Sigmoid colon (tissue), 7 donors: ENCODE measurements at places on chromosomes 16 and 17. TPM values are rescaled to one million over a fixed set of nuclear protein-coding genes. Genes with fewer than 3 reads are reported as not detected.

Gene GPR142
- total RNA-seq, result not detected

DNA sequence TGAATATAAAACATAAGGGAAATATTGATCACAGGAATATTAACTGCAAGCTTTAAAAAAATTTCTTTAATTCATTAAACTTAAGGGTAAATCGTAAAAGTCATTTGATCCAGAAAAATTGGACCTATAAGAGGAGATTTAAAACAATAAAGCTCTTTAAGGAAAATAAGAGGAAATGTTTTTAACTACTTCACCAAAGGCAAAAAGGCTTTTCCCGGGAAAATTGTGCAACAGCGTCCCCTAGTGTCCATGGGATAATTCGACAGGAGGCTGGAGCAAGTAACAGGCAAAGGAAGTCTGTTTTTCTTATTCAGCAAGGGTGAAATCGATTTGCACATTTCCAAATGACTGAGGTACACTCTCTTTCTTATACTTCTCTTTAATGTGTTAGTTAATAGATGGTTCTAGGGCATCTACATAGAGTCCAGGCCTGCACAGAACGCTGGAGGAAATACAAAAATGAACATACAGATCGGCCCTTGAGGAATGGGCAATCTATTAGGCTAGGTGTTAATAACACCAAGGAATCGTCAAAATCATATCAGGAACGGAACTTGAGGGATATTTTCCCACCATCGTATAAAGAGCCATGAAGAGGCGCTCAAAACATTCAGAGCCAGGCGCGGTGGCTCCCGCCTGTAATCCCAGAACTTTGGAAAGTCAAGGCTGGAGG lies 61.4 kb downstream of the ZNF18 start:
- no peaks in the 10 kb centered on the region for H3K27me3 ChIP-seq
- no peak for DNase-seq
- H3K4me1 ChIP-seq, result no peaks in the 10 kb centered on the region
- H3K36me3 ChIP-seq, result no peaks in the 10 kb centered on the region

Gene TGFB1I1
- 182 TPM for total RNA-seq

Gene PLCG2
- total RNA-seq, result 3.6 TPM

Gene IRX3
- total RNA-seq, result 0.27 TPM

- H3K4me1 ChIP-seq, result peaks cover 53% of the 10 kb centered on the region
- no peak for DNase-seq
- H3K27ac ChIP-seq, result no peak overlapping the region
- H3K4me3 ChIP-seq, result no peak overlapping the region
- H3K27me3 ChIP-seq, result peaks cover 13% of the 10 kb centered on the region
Measured at GRCh38 chr16:634051-634670, 1.9 kb downstream of the METTL26 start.

DNA sequence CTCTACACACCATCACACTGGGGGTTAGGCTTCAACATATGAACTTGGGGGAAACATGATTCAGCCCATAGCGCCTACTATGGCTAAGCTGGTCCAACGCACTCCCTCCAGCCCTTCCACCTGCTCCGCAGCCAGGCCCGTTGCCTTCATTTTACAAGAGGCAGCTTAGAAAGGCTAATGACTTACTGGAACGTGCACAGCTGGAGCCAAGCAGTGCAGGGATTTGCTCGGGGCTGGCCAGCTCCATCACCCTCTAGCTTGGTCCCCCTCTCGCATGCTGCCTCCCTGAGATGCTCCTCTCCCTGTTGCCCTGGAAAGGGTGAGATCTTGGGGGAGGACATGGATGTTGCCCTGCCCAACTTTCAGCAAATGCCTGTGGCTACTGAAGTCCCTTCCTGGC lies 2.8 kb upstream of the CACNG1 start:
- H3K4me3 ChIP-seq, result no peak overlapping the region
- H3K27me3 ChIP-seq, result no peaks in the 10 kb centered on the region
- no peaks in the 10 kb centered on the region for H3K4me1 ChIP-seq
- DNase-seq, result no peak
- no peaks in the 10 kb centered on the region for H3K36me3 ChIP-seq

Gene C16orf89
- 14.7 TPM for total RNA-seq

GRCh38 chr17:2734939-2735338 lies 14.5 kb downstream of the CCDC92B start:
- no peaks in the 10 kb centered on the region for H3K36me3 ChIP-seq
- DNase-seq, result no peak
- H3K27me3 ChIP-seq, result peaks cover 24% of the 10 kb centered on the region
- H3K4me1 ChIP-seq, result no peaks in the 10 kb centered on the region
- H3K27ac ChIP-seq, result no peak overlapping the region

DNA sequence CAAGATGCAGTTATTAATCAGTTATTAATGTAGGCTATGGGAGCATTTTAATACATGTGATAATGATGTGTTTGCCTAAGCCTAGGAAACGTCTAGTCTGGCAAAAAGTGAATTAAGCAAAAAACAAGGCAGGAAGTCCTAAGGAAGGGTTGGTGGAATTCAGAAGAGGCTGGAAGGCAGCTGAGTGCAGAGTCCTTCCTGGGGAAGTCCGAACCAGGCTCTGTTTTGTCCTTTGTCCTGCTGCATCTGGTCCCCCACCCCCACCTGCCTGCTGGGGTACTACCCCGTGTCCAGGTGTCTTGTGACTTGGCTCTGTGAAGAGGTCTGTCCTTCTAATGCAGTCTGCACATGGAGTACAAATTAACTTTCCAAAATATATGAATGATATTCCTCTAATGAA lies 1.5 kb upstream of the MYH10 start:
- peaks cover 26% of the 10 kb centered on the region for H3K4me1 ChIP-seq
- H3K36me3 ChIP-seq, result no peaks in the 10 kb centered on the region
- H3K4me3 ChIP-seq, result no peak overlapping the region
- DNase-seq, result no peak

DNA sequence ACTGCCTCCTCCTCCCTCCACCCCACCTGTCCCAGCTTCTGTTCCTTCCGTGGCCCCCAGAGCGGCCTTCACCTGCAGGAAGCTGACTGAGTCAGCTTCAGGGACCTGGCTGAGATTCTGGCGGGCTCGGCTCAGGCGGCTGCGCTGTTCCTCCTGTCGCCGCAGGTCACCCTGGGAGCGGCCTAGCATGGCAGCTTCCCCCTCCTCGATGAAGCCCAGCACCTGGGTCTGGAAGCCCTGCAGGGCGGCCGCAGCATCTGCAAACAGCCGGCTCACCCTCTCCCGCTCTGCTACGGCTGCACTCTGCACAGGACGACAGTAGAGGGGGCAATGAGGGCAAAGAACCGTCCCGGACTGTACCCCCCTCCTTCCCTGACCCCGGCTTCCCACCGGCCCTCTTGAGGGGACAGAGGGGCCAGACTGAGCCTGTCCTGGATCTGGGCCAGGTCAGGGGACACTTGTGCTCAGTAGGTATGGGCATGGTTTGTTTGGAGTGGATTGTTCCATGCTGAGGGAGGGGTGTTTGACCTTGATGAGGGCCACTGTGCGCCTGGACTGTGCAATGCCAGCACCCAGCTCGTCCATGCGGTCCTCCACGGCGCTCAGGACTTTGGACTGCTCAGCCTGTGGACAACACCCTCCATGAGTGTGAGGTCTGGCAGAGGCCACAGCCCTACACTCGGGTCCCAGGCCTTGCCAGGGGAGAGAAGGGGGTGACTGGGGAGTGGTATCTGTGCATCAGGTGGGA lies 2.0 kb downstream of the TRIM47 start:
- H3K27me3 ChIP-seq, result no peaks in the 10 kb centered on the region
- DNase-seq, result peak; percentile 77
- peak overlapping the region; percentile 97 for H3K27ac ChIP-seq
- H3K4me1 ChIP-seq, result peaks cover 57% of the 10 kb centered on the region
- H3K36me3 ChIP-seq, result peaks cover 14% of the 10 kb centered on the region

Gene PRDM7
- not detected for total RNA-seq

- H3K4me3 ChIP-seq, result peak overlapping the region; percentile 29
- no peaks in the 10 kb centered on the region for H3K4me1 ChIP-seq
- no peaks in the 10 kb centered on the region for H3K36me3 ChIP-seq
- no peaks in the 10 kb centered on the region for H3K27me3 ChIP-seq
Measured at GRCh38 chr16:57300387-57301125, 16.1 kb upstream of the PLLP start.

DNA sequence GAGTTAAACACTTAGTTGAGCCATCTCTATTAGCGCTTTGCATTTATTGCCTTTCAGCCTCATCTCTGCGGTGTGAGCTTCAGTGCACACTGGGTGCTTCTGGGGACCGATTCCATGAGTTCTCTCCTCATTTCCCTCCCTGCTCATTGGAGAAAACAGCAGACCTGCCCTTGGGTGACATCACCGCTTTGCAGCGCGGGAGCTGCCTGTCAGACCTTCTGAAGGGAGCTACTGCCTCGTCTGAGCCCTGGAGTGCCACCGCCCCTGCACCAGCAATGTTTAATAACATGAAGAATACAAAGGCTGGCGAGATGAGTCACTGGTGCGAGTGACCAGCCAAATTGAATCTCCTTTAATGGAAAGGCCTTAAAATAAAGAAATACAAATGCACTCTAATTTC lies 30.2 kb upstream of the CPPED1 start:
- H3K4me1 ChIP-seq, result peaks cover 6% of the 10 kb centered on the region
- no peak overlapping the region for H3K4me3 ChIP-seq
- no peak overlapping the region for H3K27ac ChIP-seq
- no peaks in the 10 kb centered on the region for H3K36me3 ChIP-seq
- DNase-seq, result no peak
- no peaks in the 10 kb centered on the region for H3K27me3 ChIP-seq

DNA sequence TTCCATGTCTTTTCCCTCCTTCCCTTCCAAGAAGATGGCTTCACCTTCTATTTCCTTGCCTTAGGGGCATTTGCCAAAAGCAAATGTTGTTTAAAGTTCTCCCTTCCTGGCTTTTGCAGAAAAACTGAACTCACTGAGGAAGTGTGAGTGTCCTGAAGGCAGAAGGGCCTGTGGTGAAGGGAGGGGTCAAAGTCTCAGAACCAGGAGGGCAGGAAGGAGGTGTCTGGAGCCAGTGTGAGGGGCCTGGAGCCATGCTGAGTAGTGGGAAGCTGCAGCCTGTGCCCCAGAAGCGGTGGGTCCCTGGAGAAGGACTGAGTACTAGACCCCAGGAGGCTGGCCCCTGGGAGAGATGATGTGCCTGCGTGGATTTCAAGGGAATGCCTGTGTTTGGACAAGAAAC lies 23.8 kb upstream of the SUPT4H1 start:
- H3K27me3 ChIP-seq, result no peaks in the 10 kb centered on the region
- H3K4me3 ChIP-seq, result no peak overlapping the region
- no peak overlapping the region for H3K27ac ChIP-seq
- H3K36me3 ChIP-seq, result no peaks in the 10 kb centered on the region
- DNase-seq, result no peak

Gene OTOP2
- 0.36 TPM for total RNA-seq

Gene FOXC2
- total RNA-seq, result 0.49 TPM

DNA sequence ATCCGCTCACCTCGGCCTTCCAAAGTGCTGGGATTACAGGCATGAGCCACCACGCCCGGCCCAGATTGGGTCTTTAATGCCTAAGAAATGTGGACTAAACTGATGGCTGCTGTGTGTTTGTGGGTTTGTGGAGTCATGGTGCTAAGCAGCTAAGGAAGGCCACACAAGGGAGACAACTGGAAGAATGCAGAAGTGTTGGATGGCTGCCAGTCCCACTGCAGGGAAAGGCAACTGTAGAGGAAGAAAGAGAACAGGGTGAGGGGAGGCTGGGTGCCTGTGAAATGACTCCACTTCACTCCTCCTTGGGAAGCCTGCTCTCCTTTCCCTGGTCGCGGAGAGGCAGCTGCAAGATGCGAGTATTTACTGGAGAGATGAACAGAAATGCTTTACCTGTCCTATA lies 23.5 kb upstream of the SIAH1 start:
- H3K36me3 ChIP-seq, result no peaks in the 10 kb centered on the region
- H3K27me3 ChIP-seq, result no peaks in the 10 kb centered on the region
- peak; percentile 69 for DNase-seq
- H3K4me3 ChIP-seq, result no peak overlapping the region

Gene PIRT
- 5.5 TPM for total RNA-seq

DNA sequence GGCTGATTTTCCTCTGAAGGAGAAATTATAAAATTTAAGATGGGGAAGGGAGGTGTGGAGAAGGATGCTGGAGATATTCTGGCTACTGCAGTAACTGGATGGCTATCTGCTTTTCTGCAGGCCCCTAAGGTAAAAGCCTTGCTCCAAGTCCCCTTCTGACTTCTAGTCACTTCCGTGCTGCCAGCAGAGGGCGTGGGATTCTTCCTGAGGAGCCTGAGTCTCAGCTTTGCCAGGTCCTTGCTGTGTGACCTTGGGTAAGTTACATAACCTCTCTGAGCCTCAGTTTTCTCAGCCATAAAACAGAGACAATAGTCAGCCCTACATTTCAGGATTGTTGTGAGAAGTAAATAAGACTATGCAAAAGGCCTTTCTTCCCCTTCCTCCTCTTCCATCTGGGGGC lies 24.3 kb upstream of the TMEM220 start:
- no peaks in the 10 kb centered on the region for H3K27me3 ChIP-seq
- no peak overlapping the region for H3K27ac ChIP-seq
- no peaks in the 10 kb centered on the region for H3K4me1 ChIP-seq
- DNase-seq, result no peak

Gene CXCL16
- 6.8 TPM for total RNA-seq

Gene TBC1D28
- not detected for total RNA-seq

- no peak overlapping the region for H3K27ac ChIP-seq
- H3K4me1 ChIP-seq, result peaks cover 9% of the 10 kb centered on the region
- DNase-seq, result no peak
- H3K4me3 ChIP-seq, result no peak overlapping the region
- H3K36me3 ChIP-seq, result no peaks in the 10 kb centered on the region
- peaks cover 18% of the 10 kb centered on the region for H3K27me3 ChIP-seq
Measured at GRCh38 chr16:23755484-23755809, 621 bp downstream of the CHP2 start.

Gene PGAP6
- total RNA-seq, result 20.7 TPM

GRCh38 chr17:3647769-3648555 lies 11.4 kb downstream of the CTNS start:
- no peak overlapping the region for H3K27ac ChIP-seq
- DNase-seq, result no peak
- no peaks in the 10 kb centered on the region for H3K36me3 ChIP-seq
- no peaks in the 10 kb centered on the region for H3K27me3 ChIP-seq

Gene TMEM204
- 44.5 TPM for total RNA-seq

Gene PNMT
- total RNA-seq, result 5.0 TPM

Gene GPR179
- 0.36 TPM for total RNA-seq

GRCh38 chr17:63498626-63499195 lies 21.9 kb downstream of the ACE start:
- H3K4me3 ChIP-seq, result no peak overlapping the region
- no peaks in the 10 kb centered on the region for H3K36me3 ChIP-seq
- H3K4me1 ChIP-seq, result no peaks in the 10 kb centered on the region
- no peak overlapping the region for H3K27ac ChIP-seq

- peak overlapping the region; percentile 42 for H3K27ac ChIP-seq
- no peak overlapping the region for H3K4me3 ChIP-seq
- no peak for DNase-seq
Measured at GRCh38 chr17:12734926-12735325, 54.4 kb upstream of the ARHGAP44 start.

Gene SLC2A4
- total RNA-seq, result 81.7 TPM

Gene ZG16
- not detected for total RNA-seq

Gene ETV4
- total RNA-seq, result not detected
